ENCODE measurements at places on chromosomes 7 and 10.

- DNase-seq = no peak
These were observed 123.4 kb upstream of the NEBL start for GRCh38 chr10:21020545-21020944.

- no peak for DNase-seq
These were observed 172.8 kb downstream of the GRID1 start for GRCh38 chr10:86193841-86194240.

DNA sequence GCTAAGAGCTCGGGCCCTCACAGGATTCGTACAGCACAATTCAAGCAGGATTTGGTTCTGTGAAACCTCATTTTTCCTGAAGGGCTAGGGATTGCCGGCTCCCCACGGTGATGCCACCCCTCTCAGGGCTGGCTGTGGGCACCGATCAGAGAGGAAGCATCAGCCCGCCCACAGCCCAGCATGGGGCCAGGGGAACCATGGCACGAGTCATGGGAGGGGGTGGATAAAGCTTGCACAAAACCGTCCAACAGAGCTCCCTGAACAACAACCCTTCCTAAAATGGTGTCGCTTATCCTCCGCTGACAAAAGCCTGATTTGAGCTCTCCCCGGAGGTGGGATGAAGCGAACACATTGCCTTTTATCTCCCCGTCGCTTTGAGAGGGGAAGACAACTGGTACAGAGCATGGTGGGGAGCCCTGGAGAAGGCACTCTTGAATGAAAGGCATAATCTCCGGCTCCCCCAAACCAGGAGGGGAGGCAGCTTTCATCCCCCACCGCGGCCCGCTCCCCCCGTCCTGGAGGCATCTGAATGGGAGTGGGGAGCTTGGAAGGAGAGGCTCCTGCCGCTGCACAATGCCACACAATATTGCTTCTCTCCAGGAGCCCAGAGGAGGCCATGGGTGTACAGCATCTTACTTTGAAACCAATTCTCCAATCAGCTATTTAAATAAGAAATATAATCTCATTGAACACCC is 144.0 kb downstream of the RPS24 start:
- DNase-seq = no peak

GRCh38 chr10:17993361-17993760 is 41.6 kb downstream of the SLC39A12 start:
- DNase-seq = no peak

DNA sequence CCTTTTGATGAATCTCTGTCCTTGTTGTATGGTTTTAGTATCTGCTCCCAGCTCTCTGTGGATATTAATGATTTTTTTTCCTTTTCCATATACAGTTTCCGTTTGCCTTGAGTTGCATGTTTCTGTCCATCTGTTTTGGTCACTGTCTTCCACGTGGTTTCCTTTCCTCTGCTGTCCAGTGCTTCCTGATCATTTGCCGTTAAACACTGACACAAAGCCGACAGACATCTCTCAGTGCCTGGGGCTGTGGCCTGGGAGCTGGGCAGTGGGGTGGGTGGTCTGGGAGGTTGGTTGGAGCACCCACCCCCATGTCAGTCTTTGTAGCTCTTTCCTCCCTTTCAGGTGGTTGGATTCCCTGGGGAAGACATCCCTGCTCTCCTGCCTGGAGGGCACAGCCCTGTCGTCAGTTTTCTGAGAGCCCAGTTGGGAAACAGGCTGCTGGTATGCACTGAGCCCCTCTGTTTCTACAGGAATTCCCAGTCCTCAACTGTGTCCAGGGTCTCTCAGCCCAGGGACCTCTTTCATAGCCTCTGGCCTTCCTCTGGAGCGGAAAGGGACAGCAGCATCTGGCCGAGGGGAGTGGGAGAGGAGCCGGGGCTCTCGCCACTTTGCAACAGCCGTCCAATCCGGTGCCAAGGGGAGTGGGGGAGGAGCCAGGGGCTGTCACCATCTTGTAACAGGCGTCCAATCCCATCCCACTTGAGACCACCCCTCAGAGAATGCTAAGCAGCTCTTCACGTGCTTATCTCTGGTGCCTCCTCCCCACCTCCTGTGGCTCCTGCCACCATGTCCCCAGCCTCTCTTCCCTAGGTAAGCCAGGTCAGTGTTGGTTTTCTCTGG is 26.7 kb upstream of the MKI67 start:
- no peak for DNase-seq
